ENCODE measurements at places on chromosomes 12 and 14. TPM values are rescaled to one million over a fixed set of nuclear protein-coding genes. Genes with fewer than 3 reads are reported as not detected.

DNA sequence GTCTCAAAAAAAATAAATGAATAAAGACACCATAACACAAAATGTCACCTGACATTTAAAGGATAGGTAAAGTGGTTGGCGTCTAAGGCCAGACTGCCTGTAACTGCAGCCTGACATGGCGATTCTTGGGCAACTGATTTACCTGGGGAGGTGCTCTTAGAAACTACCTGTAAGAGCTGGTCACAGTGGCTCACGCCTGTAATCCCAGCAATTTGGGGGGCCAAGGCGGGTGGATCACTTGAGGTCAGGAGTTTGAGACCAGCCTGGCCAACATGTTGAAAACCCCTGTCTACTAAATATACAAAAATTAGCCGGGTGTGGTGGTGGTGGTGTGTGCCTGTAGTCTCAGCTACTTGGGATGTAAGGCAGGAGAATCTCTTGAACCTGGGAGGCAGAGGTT, 8.4 kb downstream of the RPL6 start:
- ATAC-seq, result no peak

- no peak for ATAC-seq
Measured at GRCh38 chr12:80017261-80017870, 82.0 kb upstream of the OTOGL start.

DNA sequence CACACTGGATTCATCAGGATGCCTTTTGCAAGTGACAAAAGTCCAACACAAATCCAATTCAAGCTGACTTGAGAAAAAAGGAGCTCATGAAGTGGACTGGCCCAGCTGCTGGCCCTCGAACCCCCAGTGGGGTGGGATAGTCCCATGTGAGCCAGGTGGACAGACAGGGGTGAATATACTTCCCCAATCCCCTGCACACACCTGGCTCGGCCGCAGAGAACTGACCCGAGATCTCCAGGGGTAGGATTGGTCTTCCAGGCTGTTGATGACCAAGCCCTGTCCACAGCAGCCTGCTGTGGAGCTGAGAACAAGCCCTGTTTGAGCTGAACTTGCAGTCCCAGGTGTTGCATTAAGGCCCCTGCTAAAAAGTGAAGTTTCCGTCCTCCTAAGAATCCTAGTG, 56.2 kb downstream of the TPCN1 start:
- no peak for ATAC-seq

DNA sequence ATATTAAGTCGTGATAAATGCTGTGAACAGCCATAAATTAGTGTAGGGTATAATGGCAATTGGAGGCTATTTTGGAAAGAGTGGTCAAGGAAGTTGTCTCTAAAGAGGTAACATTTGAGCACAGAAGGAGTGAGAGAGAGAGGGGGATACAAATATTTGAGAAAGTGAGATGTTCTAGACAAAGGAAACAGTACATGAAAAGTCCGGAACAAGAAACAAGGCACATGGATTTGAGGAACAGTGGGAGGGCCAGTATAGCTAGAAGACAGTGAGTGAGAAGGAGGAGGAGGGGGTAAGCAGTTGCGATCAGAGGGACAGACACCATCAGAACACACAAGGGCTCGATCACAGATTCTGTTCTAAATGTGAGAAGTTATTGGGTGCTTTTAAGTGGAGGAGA, 20.1 kb upstream of the RNASE12 start:
- ATAC-seq, result no peak

The LIN7A gene
- 1.6 TPM for total RNA-seq

DNA sequence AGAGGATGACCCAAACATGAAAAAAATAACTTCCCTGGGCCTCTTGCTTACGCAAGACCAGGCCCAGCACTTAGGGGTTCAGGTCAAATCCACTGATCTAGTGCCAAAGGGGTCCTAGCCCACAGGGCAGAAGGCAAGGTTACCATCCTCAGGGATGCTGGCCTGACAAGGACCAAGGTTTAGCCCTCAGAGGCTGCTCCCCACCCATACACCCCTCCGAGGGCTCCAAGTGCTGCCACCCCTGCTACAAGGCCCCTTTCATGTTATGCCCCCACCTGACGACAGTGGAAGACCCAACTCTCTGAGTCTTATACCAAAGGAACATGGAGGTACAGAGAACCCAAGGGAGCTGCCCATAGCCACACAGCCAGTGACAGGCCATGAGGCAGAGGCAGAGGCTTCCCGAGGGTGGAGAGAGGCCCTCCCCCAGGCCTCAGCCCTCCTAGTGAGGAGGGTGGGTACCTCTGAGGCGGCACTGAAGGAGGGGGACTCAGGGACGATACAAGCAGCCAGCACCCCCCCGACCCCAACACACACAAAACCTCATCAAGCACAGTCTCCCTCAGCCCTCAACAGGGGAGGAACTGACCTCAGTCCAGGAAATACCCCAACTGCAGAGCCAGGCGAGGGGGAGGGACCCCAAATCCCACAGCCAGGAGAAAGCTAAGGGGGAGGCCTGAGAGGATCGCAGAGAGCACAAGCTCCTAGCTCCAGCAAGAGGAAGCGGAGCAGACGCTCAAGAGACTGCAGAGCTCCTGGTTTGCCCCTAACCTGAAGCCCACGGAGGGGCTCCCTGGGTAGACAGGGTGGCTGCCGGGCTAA, 37.0 kb downstream of the ANAPC7 start:
- no peak for ATAC-seq

- ATAC-seq, result no peak
Measured at GRCh38 chr14:34171431-34172172, 220.7 kb upstream of the EGLN3 start.

The RNFT2 gene
- 37.1 TPM for total RNA-seq

The KRT2 gene
- total RNA-seq, result 0.08 TPM

The CAPZA3 gene
- not detected for total RNA-seq

GRCh38 chr14:75440733-75441477, 13.1 kb downstream of the JDP2 start:
- ATAC-seq, result no peak

GRCh38 chr14:68789821-68790643, 2.8 kb downstream of the ZFP36L1 start:
- ATAC-seq, result peak; percentile 24

DNA sequence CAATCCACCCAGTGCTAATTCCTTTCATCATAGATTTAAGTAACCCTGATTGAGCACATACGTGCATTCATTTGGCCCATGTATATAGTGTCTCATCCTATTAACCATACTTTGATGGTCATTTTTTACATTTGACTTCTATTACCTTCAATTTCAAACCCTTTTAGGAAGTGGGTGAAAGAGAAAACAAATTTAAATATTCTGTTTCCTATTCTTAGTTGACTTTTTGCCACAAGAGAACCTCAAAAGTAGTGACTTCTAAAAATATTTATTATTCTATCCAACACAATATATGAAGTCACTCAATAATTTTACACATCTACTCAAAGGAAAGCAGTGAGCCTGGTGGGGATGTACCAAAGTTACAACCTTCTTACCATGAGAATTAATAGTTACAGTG, 164.9 kb downstream of the CEP128 start:
- no peak for ATAC-seq

DNA sequence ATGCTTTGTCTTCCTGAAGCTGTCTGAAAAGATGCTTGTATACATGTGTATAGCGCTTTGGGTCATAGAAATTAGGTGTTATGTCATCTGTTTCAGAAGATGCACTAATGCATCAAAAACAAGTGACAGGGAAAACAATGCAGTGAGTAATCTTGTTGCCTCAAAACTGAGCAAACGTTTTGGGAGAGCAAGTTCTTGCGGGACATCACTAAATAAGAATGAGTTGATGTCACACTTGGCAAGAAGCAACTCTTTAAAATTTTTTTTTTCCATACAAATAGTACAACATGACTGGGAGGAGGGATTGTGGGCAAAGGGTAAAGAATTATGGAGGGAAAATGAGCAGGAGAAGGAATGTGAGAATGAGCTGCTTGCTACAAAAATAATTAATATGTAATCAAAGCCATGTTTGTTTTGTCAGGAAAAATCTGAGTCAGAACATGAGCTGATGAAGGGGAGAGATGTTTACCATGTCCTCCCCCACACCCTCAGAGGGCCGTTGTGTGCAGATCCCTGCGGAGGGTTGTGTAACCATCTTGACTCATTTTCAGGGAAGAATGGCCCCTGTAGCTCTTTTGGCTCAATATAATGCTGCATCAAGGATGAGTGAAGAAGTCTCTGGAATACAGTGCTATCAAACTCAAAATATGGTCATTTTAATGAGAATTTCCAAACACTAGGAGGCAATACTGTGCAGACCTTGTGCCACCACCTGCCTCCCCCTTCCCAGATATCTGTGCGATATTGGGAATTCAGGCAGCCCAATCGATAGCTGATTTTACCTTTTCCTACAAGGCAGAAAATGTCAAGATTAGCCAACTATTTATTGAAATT, 41.4 kb downstream of the BORCS5 start:
- ATAC-seq, result peak; percentile 82

The ARMH4 gene
- 15.0 TPM for total RNA-seq

DNA sequence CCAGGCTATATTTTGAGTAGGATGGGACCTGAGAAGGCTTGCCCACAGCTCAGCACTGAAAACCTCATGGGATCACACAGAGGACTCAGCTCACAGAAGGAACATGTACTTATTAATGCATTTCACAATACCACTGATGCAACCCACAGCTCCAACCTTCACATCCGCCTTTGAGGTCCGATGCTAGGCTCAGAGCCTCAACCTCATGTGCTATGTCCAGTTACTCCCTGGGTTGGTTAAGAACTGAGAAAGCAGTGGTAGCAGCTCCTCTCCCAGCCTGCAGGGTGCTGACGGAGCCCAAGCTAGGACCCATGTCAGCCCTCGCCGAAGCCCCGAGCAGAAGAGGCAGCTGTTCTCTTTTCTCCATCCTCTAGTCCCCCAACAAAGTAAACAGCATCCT, 52.9 kb downstream of the SPTB start:
- ATAC-seq, result no peak

The ASCL1 gene
- 4.9 TPM for total RNA-seq

The CRACR2A gene
- 0.52 TPM for total RNA-seq

DNA sequence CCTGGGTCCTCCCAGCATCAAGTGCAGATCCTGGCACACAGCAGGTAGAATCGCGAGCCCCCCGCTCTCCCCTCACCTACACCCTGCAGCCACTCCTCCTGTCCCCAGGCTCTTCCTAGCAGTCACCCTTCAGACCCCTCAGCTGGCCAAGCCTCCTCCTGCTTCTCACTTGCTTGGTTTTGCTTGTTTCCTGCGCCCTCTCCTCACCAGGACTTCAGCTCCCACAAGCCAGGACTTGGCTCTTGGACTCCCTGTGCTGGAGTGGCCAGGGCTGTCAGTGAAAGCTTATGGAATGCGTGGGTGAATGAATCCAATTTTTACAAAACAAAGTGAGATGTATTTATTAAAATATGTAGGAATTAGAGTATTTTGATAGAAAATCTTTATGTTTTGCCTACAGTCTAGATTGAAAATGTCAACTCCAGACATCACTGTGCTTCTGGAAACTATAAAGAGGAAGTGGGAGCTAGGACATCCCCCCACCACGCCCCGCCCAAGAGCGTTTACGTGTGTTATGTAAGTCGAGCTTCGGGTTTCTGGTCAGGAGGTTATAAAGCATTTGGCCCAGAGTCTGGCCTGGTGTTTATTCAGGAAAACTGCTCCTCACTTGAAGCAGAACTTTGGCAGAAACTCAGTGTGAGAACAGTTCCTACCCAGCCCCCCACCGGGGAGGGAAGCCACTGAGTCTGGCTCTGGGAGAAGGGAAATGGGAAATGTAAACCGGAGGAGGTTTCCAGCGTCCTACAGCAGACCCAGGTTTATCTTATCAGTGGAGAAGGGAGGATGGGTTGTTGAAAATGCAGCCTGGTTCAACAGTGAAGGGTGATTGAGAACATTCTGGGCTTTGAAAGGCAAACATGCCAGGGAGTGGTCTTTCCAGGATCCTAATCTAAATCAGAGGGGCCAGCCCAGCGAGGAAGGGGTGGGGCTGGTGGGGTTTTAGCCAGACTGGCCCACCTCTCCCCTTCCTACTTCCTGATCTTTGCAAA, 8.8 kb downstream of the ALDH2 start:
- peak; percentile 6 for ATAC-seq

DNA sequence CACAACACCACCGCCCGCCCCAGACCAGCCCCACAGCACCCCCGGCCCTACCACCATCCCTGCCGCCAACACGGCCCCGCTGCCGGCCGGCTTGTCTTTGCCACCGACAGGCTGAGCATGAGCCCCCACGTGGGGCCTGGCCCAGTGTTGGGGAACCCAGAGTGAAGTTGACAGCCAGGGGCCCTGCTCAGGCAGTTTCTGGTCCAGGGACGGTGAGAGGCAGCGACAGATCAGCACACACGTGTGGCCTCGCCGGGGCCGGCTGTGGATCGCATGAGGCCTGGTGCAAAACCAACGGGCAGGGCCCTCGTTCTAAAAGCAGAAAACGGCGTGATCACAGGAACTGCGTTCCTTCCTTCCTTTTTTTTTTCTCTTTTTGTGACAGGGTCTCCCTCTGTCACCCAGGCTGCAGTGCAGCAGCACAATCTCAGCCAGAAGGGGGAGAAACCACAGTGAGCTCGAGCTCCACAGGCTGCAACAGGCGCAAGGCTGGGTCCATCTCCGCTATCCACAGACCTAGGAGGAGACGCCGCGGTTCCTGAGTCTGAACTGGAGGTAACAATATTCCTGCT, 50.5 kb upstream of the FBRSL1 start:
- peak; percentile 40 for ATAC-seq

GRCh38 chr12:68559246-68559645, 51.5 kb upstream of the RAP1B start:
- ATAC-seq, result no peak

- no peak for ATAC-seq
Measured at GRCh38 chr12:6688543-6688998, 604 bp downstream of the ZNF384 start.

The KRT4 gene
- total RNA-seq, result 0.25 TPM

- ATAC-seq, result no peak
Measured at GRCh38 chr12:51866762-51867161, 18.2 kb upstream of the FIGNL2 start.

DNA sequence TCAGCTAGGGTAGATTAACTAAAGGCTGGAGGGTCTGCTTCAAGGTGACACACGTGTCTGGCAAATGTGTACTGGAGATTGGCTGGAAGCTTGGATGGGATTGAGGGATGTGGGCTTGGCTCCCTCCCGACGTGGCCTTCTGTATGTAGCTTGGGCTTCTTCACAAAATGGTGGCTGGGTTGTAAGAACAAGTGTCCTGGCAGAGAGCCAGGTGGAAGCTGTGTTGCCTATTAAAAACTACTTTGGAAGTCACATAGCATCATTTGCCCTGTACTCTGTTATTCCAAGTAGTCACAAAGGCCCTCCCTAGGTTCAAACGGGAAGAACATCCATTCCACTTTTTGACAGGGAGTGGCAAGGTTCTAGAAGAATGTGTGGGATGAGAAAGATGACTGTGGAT, 174.1 kb upstream of the PRICKLE1 start:
- no peak for ATAC-seq

The HOXC5 gene
- total RNA-seq, result 6.0 TPM

The TMEM263 gene
- 47.4 TPM for total RNA-seq

DNA sequence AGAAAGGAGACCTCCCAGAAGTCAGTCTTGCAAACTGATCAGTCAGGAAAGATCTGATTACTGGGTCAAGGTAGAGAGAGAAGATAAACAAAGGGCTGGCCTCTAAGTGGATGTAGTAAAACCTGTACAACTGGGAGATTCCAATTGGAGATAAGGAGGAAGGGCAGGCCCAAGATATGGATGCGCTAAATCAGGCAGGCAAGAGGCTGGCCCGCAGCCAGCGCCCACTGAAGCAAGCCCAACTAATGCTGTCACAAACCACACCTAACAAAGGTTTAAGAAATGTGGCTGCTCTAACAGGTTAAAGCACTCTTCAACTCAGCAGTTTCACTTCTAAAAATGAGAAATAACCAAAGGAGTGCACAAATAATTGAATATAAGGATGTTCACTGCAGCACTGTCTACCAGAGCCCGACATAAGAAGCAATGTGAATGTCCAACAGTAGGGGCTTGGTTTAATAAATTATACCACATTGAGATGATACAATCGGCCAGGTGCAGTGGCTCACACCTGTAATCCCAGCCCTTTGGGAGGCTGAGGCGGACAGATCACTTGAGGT, 4.7 kb downstream of the GLTP start:
- ATAC-seq, result no peak
